Stimulated activated CD8-positive, alpha-beta memory T cell treated with anti-CD3 and anti-CD28 coated beads, Interleukin-4, amount 100 ng/mL, for 1 hour (primary cell): ENCODE measurements at places on chromosomes 7 and 10.

DNA sequence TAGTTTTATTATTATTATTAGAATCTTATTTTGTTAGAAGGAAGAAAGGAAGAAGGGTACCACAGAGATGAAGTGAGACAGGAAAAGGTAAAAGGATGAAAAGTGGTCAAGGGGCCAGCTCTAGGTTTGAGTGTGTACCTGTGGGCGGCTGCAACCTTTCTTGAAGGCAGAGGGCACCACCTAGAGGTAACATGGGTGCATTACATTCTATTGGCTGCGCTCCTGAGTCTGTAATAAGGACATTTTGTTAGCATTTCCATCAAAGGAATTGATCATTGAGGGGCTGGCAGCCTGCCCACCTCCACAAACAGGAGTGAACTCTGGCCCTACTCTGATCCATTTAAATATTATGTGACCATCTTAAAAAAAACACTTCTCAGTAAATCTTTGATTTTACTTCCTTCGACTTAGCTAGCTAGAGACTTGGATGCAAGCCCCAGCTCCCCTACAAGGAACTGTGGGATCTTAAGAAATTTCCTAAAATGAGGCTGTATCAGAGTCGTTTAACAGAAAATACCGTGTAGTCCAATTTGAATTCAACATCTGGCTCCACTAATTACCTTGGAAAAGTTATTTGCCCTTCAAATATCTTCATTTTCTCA lies 610.4 kb downstream of the IPMK start:
- no peak for DNase-seq

- DNase-seq, result no peak
Observed at GRCh38 chr7:144384071-144384470, 19.4 kb downstream of the NOBOX start.

DNA sequence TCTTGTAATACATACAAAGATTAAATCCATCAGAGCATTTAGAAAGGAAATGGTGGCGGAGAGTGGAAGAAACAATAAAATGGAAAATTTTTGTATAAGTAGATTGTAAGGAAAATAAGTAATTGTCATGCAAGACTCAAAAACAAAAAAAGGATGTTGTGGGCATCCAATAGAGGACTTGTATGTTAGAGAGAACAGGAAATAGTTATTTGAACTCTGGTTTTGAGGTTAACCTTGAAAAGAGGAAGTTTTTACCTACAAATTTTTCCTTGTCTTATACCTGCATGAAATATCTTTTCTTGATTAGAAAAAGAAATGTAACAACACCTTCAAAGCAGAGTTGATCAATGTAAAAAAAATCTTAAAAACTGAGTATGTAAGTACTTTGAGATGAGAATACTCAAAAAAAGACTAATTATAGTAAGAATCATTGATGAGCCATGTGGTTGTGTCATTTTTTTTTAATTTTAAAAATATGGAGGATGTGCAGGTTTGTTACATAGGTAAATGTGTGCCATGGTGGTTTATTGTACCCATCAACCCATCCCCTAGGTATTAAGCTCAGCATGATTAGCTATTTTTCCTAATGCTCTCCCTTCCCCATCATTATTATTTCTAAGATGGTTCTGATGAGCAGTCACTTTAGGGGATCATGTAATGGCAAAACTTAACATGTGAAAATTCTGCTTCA lies 11.9 kb downstream of the TMEM106B start:
- no peak for DNase-seq

- DNase-seq, result no peak
Observed at GRCh38 chr7:102447311-102447710, 13.9 kb downstream of the ORAI2 start.

DNA sequence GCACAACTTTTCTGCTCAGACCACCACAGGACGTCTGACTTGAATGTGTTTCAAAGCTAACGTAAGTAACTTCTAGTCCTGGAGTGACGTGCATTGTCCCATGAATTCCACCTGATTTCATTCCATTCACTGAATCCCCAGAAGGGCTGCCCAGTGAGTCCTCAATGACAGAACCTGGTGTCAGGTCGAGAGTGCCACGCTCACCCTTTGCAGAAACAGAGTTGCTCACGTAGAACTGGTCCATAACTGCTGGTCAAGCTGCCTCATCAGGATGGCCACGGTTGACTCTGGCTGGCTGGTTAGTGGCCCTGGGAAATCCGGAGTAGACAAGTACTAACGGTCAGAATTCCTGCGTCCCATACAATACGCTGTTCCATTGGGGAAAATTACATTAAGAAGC lies 50.6 kb upstream of the UBE3C start:
- DNase-seq, result no peak

DNA sequence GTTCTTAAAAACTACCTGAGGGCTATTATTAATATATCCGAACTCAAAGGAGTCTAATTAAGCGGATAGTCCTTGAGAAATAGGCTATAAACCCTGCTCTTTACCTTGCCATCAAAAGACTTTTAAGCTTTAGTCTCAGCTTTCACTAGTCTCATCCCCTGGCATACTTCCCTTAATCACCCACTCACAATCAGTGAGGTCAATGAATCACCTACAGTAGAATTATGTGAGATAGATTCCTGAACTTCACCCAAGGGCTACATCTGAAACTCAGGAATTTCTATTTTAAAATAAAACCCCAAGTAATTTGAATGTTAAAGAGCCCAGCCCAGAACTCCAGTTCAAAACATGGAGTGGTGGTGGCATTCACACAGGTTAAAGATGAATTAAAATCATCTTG lies 108.7 kb downstream of the ETV1 start:
- no peak for DNase-seq

DNA sequence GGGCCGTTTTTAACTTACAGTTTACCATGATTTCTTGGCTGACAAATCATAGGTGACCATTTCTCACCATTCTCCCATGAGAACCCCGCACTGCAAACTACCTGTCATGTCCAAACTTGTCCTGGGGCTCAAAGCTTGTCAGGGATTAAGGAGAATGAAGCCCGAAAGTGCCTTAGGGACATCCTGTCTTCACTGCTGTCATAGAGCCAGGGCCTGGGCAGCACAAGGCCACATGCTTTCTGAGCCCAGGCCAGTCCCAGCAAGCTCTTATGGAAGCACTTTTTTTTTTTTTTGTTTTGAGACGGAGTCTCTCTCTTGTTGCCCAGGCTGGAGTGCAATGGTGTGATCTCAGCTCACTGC lies 33.9 kb downstream of the CCM2 start:
- no peak for DNase-seq

DNA sequence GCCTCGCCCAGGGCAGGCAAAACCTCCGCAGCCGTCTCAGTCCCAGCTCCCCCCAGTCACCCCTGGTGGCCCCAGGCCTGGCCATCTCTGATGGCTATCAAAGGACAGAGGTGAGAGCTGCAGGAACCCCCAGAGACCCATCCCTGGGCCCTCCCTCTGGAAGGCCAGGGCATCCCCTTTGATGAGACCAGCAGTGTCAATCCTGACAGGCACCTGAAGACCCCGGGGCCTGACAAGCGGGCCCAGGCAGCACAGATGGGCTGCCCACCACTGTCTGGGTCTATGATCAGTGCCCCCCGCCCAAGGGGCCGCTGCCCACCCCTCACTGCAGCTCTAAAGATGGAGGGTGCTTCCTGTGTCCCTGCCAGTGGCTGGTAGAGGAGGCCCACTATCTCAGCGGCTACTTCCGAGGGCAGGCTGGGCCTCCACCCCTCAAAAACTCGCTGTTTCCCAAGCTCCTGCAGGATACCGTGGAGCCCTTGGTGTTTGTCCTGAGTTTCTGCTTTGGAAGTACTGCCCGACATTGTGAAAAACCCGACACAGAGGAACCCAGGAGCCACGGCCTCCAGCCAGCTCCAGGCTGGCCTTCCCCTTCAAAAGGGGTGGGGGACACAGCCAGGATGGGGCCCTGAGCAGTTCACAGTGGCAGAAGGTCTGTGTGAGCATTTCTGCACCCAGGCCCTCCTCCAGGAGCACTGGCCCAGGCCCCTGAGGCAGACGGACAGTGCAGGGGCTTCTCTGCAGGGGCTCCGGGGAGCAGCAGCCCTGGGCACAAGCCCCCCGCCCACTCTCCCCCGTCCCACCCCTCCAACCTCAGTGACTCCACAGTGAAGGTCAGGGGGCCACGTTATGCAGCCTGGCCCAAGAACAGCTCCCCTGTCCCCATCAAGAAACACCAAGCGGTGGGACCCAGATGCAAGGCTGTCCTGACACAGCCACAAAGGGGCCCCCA lies 99.2 kb downstream of the PDGFA start:
- DNase-seq, result no peak

DNA sequence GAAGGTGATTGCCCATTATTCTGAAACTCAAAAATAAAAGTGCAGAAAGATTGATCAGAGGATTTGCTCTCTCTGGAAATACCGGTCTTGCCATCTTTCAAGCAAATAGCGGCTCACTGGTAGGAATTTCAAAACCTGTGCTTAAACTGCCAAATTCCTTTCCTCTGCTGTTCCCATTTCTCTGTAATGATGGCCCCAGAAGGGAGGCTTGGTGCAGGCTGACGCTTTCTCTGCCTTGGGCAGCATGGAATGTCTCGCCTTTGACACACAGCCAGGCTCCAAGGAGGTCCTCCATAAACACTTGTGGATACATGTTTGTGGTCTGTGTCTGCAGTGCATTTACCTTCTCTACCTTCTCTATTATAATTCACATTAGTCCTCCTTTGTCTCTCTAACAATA lies 146.8 kb downstream of the HIBADH start:
- no peak for DNase-seq

DNA sequence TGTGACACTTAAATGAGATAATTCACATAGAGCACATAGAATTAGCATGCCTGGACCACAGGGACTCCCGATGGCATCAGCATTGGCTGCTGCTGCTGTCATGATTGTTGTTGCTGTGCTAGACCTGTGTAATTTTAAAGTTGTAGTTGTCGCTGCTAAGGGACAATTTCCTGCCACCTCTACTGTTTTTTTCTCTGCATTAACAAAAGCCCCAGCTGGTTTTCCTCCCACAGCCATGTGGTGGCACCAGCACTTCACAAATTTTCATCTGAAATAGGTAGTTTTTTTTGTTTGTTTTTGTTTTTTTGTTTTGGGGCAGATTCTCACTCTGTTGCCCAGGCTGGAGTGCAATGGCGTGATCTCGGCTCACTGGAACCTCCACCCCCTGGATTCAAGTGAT lies 25.4 kb upstream of the PRXL2A start:
- no peak for DNase-seq

GRCh38 chr10:14603534-14604102 lies 171.1 kb downstream of the FAM107B start:
- DNase-seq, result no peak

- no peak for DNase-seq
Observed at GRCh38 chr10:24007359-24007758, 201.6 kb upstream of the KIAA1217 start.

DNA sequence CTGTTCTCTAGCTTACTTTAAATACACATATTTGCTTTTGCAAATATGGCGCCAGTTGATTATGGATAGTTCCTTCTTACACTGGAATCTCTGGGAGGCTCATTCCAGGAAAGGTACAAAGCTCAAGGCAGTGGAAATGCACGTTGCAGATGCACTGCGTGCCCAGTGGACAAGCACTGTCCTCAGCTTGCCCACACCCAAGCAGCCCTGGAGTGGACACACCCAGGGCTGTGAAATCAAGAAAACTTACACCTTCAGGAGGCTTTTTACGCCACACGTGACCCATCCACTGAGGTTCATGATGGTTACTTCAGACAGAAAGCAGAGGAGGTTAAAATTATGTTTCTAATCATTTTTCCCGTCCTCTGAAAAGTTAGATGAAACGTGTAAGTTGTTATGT lies 248.5 kb downstream of the VTI1A start:
- DNase-seq, result no peak

DNA sequence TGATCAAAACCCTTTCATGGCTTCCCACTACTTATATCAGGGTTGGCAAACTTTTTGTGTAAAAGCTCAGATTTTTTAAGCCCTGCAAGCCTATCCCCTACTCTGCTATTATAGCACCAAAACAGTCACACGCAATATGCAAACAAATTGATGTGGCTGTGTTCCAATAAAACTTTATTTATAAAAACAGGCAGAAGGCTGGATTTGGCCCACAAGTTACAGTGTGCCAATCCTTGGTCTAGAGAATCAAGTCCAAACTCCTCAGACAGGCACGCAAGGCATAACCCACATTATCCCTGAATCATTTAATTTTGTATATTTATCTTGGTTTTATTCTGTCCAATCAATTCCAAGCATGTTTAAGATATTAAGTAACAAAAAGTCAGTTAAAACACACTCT lies 71.9 kb downstream of the SGMS1 start:
- DNase-seq, result no peak

DNA sequence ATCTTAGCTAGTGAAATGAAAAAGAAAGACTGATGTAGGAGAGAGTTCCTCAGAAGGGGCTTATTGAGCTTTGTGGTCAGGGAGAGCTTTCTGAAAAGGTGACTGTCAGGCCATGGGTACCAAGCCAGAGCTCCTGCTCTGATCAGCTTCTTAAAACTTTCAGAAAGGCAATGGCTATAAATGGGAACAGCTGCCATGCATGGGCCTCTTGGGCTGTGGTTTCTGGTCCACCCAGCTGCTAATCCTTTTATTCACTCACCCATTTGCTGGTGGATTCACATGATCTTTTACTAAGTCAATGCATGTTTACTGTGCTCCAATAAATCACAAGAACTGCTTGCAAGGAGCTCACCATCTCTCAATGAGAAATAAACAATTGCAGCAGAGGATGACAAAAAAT lies 60.1 kb upstream of the ZPBP start:
- no peak for DNase-seq

DNA sequence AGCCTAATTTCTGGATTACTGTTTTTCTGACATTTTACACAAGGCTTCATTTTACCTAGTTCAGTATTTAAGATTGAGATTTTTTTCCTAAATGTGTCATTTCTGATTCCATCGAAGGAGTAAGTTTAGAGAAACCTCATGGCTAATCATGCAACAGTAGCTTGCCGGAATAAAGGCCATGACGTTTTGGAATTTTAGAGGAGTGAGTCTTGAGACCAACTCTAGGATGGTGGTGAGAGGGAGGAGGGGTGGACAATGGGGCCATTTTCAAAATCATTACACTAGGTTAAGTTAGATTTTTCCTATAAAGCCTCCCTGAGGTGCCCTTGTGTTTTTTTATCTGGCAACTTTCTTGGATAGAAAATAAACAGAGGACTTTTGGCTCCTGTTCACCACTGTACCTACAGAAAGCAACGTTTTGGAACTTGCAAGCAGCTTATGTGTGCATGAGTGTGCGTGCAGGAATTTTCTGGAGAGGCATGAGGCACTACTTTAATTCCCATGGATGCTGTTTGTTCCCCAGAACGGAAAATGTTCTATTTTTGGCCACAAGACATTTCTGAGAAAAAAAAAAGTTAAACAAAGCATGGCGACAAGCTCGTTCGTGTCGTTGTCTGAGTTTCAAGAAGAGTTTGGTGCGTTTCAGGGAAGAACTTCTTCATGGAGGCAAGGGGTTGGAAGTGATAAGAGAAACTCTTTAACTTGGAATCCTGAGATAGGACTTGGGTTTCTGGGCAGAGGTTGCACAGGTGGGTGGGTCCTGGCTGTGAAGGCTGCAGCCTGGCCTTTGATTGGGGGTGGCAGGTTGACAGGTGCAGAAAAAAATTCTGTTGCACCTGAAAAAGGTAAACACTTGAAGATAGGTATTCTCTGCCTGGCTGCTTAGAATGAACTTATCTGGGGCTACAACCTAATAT lies 178.1 kb downstream of the PTEN start:
- DNase-seq, result no peak
